ENCODE measurements at places on chromosomes 2 and 18.

DNA sequence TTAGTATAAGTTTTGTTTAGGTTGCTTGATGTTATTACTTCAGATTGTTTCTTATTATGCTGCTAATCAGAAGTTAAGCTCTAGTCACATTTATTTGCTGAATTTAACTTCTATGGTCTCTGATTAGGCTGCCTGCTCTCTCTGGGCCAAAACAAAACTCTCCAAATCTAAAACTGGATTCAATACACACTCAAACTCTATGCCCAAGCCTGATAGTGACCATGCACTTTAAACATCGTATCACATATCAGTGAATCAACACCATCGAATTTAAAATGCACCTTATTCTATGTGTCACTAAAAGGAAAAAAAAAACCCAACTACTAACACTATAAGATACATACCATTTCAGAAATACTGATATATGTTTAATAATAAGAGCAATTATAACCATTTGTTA, 76.9 kb upstream of the FRZB start:
- no peak for DNase-seq

DNA sequence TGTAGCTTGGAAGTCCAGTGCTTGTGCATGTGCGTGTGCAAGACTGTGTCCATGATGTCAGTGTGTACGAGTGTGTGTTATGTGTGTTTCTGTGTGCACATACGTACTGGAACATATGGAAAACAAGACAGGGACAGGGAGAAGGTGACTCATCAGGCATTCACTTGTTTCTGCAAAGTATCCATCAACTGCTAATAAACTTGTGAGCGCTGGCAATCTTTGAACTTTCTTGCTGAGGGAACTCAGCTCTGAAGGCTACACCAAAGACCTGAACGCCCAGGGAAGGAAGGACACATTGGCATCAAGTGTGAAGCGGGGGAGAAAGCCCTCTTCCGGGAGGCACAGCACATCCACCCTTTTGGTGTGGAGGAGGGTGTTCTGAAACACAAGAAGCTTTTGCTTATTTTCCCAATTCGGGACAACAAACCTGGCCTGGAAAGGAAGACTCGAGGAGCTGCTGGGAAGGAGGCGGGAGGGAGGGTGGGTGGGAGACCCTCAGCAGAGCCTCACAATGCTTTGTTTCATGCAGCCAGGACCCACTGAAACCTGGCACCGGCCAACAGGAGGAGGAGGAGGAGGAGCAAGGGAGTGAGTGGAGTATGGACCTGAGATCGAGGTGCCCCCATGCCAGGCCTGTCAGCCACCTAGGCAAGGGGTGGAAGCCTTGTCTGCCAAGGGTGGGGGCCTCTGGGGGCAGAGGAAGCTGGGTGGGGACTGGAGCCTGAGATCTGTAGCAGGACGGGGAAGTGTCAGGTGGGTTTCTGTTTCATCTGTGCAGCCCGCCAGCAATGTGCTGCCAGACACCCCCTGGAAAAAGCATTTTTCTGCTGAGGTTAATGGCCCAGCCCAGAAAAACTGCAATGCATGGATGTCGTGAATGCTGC, 26.8 kb downstream of the SMAD7 start:
- DNase-seq = peak; percentile 83

- DNase-seq = no peak
Observed at GRCh38 chr18:43916984-43917383, 639.7 kb upstream of the SYT4 start.

- no peak for DNase-seq
Observed at GRCh38 chr2:4515871-4516761, 812.7 kb downstream of the DCDC2C start.

- DNase-seq = peak; percentile 77
Observed at GRCh38 chr2:133265432-133265949, 302.8 kb downstream of the NCKAP5 start.

GRCh38 chr2:39738936-39739335, 40.1 kb downstream of the THUMPD2 start:
- peak; percentile 39 for DNase-seq

DNA sequence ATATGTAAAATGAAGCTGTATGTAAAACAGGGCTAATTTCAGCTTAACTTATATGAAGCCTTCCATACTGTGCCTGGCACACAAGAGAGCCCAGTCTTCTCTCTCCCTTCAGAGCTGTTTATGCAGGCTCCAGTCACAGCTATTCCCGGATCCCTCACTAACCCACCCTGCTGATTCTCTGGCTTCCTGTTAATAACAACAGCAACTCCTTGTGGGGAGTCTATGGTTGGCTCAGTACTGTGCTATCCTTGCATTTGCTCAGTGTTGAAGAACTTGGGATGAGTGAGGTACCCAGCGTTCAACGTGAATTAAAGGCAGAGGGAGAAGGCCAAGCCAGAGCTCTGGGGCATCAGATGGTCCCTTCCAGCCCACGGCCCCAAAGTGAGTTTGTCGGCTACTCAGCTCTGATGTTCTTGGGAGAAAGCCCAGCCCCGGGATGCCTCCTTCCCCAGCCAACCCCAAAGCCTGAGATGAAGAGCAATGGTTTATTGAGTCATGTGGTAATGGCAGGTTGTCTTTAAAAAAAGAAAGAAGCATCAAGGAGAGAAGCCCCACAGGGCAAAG, 43.2 kb downstream of the PSD4 start:
- DNase-seq = peak; percentile 65

GRCh38 chr2:186632417-186632816, 42.6 kb downstream of the ITGAV start:
- DNase-seq = no peak

DNA sequence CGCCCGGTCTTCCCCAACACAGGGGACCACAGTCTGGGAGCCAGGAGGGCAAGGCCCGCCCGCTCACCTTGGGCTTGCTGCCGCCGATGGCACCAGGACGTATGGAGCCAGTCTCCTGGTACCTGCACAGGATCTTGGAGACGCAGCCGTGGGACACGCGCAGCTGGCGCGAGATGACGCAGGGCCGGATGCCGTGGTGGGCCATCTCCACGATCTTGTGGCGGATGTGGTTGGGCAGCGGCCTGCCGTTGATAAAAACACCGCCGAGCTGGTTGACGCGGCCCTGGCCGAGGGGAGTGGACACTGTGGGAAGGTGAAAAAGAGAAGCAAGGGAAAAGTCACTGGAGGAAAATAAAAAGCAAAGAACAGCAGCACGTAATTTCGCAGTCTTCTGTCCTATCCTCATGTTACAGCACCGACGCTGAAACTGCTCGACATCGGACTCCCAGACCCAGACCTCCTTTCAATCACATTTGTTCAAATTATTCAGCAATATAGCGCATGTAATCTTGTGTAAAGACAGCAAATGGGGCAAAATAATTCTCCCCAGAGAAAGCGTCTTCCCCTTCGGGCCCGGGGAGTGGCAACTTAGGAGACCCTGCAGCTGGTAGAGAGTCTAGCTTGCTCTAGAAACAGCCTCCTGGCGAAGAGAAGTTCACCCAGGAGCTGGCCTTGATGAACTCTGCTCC, 1.7 kb downstream of the PAX3 start:
- DNase-seq = peak; percentile 68

DNA sequence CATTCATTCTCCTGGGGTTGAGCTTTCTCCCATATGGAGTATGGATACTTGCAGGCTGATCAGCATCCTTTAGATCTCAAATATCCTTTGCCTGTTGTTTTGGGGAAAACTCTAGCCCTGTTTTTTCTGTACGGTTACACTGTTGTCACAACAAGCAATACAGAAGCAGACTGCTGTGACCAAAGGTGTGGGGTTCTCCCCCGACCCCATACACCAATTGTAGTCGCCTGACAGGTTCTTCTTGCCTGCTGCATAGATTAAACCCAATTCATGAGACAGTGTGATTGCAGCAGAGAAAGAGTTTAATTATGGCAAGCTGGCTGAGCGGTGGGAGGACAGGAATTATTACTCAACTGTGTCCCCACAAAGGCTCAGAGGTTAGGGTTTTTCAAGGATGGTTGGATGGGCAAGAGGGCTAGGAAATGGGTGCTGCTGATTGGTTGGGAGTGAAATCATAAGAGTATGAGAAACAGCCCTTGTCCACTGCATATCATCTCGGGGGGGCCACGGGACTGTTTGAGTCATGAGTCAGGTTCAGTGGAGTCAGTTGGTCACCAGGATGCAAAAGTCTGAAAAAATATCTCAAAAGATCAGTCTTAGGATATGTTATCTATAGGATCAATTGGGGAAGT, 40.6 kb downstream of the ITGB1BP1 start:
- DNase-seq = peak; percentile 26

DNA sequence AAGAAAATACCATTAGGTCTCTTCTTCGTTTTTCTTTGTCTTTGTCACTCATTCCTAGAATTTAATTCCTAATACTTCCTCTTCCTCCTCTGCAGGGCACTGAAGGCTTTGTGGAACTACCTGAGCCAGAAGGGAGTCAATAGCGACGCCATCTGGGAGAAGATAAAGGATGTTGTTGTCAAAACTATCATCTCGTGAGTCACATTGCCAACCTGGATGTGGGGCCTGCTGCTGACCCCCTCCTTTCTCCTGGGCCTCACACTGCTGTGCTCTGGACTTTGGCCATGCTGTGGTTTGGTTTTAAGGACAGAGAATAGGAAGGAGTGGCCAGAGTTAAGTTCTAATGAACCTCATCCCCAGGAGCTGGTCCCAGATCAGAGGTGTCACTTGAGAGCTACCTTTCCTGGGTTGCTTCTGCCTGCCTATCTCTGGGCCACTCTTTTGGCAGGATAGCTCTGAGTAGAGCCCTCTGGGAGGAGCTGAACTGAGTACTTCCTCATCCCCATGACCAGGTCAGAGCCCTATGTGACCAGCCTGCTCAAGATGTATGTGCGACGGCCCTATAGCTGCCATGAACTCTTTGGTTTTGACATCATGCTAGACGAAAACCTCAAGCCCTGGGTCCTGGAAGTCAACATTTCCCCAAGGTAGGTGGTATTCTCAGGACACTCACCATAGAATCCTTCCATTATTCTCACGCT, 33.1 kb upstream of the CYP27A1 start:
- no peak for DNase-seq

- peak; percentile 90 for DNase-seq
Observed at GRCh38 chr18:59787998-59788790, 91.0 kb upstream of the CCBE1 start.

DNA sequence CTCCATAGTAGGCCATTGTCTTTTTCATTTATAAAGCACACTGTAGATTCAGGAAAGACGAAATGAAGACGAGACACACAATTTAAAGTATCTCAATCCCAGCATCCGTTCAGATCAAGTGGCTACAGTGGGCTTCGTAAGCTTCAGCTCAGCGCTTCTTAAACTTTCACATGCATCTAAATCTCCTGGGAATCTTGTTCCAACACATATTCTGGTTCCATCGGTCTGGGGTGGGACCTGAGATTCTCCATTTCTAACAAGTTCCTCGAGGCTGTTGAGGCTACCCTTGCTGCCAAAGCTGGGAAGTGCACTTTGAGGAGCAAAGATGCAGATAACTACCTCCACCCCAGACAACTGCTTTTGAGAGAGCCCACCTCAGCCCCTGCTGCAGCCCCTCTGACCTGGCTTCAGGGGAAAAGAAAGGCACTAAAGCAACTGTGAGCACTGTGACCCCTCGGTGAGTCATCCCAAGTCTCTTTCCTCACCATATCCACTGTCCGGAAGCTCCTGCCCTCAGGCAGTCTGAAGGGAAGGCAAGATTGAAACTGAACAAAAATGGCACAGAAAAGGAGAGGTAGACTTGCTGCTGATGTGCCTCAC, 201.1 kb upstream of the FBXO11 start:
- DNase-seq = peak; percentile 97

DNA sequence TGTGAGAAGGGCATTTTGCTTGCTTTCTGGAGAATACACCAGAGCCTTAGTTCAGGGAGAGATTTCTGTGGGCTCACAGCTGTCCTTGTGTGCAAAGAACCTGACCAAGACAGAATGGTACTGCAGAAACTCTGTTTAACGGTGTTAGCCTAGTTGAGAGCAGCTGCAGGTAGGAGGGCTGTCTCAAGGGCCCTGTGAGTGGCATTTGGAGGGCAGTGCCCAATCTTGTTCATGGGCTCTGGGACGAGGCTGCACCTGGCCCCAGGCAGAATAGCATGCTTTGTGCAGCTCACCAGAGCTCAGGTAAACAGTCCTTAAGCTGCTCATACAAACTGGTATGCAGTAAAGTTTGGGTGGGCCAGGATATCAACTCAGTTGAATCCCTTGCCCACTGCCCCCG, 16.9 kb upstream of the RGPD4 start:
- DNase-seq = no peak

DNA sequence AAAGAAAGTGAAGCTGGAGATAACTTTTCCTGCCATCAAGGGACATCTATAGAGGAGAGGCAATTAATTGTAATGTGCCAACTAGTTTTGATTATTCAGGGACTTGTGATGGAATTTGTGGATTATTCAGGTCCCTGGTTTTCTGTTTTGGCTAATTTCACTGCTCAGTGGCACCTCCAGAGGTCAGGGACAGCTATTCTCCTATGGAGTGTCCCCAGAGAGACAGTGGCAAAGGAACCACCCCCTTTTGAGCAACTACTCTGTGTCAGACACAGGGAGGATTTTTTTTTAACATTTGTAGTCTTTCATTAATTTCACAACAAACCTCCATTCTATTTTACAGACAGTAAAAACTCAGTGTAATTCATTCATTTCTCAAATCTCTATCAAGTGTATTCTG, 206.0 kb upstream of the SPRED2 start:
- no peak for DNase-seq

DNA sequence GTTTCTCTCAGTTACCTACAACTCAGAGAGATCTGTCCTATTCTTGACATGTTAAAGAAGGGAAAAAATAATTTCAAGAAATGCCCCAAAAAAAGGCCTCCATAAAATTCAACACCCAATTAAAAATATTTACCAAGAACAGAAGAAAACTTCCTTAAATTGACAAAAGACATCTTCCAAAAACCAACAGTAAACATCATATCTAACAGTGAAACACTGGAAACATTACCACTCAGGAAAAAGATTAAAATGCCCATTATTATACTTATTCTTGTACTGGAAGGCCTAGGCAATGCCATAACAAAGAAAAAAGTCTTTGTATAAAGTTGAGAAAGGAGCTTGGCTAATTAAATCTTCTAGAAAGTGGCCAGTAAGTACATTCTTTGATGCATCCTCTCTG, 7.2 kb downstream of the DTNB start:
- no peak for DNase-seq

GRCh38 chr2:234730066-234730640, 221.7 kb upstream of the SH3BP4 start:
- DNase-seq = no peak

GRCh38 chr2:98297817-98298682, 48.2 kb upstream of the CNGA3 start:
- DNase-seq = no peak

DNA sequence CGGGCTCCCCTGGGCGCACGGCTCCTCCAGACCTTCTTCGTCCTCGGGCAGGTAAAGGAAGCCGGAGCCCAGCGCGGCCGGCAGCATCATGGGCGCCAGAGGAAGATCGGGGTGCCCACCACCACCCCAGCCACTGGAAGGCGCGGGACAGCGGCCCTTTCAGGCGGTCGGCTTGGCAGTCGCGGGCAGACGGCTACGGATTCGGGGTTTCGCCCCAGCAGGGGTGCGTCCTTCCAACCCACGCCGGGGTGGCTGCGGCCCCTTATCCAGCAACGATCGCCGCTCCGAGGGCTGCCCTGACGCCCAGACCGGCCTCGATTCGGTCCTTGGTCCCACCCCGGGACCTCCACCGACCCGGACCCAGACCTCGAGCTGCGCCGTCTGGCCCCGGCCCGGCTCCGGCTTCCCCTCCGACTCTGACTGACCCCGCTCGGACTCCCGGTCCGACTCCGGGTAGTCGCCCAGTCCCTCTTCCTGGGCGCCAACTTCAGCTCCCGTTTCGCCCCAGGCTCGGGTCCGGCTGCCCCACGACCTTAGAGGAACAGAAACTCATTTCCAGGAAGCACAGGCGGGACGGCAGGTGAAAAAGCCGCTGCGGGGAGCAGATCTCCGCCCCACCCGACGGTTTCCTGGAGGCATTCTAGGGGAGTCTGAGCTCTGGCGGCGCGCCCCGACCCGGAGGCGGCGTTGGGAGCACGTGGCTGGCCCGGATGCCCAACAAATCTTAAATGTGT, 30.2 kb upstream of the SSB start:
- DNase-seq = no peak
